HL-60 (cell line): ENCODE measurements at places on chromosomes 12 and 14.

DNA sequence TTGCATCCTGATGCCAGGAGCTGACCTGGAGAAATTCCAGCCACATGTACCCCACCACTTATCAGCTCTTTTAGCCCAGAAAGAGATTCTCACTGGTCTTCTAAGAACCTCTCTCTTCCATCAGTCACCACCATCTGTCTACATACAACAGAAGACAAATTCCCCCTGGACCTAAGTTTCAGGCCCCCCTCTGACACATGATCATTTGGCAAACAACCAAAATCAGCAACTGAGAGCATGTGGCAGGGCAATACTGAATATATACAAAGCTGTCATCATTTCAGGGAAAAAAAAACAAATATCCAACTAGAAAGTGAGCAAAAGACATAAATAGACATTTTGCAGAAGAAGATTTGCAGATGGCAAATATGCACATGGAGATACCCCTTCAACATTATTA, 180.2 kb downstream of the FOXN3 start:
- no peak for DNase-seq

DNA sequence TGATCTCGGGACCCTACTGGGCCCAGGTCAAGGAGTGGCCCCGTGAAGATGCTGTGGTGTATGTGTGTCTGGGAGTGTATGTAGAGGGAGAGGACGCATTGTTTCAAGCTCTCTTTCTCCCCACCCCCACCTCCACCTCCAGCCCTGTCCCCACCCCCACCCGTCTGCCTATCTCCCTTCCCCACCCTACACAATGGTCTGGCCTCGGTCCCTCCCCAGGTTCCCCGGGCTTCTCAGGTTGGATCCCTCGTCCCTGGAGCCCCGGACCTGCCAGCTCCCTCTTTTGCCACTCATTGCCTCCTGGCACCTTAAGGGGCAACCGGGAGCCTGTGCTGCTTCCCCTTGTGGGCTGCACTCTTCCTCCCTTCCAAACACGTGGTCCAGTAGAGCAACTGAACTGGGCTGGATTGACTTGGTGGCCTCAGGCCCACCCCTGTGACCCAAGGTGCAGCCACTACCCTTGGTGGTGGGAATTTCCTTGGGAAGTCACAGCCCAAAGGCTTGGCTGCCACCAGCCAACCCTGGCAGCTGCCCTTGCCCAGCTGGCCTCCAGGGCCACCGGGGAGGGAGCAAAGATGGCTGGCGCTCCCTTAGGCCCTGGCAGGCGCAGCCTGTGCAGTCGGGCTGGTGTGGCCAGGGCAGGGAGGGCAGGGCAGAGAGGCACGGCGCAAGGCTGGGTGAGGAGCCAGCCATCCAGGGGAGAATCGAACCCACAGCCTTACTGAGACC, 628 bp downstream of the VRTN start:
- no peak for DNase-seq

GRCh38 chr14:52327374-52328226, 13.5 kb downstream of the PTGER2 start:
- no peak for DNase-seq

GRCh38 chr12:65296508-65297265, 18.2 kb downstream of the MSRB3 start:
- DNase-seq: no peak

DNA sequence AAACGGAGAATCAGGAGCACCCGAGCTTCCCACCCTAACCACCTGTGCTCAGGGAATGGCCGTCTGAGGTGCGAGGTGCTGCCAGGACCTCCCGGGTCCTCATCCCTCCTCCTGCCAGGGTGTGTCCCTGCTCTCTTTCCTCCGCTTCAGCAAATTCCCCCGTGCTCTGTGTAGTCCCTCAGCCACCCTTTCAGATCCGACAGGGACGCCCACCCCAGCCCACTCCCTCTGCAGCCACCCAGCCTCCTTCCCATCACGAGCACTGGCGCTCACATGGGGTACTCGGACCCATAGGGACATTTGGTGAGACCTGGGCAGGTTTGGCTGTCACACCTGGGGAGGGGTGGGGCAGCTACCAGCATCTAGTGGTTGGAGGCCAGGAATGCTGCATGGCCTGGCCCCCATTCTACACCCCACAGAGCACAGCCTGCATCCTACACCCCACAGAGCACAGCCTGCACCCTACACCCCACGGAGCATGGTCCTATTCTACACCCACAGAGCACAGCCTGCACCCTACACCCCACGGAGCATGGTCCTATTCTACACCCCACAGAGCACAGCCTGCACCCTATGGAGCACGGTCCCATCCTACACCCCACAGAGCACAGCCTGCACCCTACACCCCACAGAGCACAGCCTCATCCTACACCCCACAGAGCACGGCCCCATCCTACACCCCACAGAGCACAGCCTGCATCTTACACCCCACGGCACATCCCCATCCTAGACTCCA, 12.7 kb downstream of the GALNT9 start:
- DNase-seq: no peak
